Putamen (tissue), 1 donor: ENCODE measurements at places on chromosomes 6 and 20.

DNA sequence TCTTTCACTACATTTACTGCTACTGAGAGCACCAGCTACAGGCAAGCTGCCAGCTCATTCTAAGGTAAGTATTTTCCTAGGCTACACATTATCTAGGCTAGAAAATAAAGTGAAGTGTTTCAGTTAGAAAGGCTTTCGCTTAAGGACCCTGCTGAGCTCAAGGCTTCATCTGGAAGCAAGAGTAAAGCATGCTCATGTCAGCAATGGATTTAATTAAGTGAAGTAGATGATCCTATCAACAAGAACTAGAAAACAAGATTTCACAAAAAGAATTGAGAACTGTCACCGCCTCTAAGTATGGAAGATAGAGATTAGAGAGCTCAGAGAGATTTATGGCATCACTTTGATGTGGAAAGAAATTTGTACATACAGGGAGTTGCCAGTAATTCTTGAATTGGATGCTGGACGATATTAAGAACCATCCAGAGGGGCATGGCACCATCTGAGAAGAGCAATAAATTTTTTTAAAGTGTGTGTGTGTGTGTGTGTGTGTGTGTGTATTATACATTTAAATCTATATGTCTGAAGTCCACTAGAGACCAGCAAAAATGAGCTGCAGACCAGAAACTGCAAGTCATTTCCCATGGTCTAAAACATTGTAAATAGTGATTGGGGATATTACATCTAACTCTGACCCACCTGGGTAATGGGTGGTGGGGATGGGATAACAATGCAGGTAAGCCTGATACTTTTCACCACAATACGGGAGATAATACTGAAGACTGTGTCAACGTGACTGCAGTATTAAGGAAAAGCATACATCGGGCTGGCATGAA is 105.2 kb upstream of the MAP7 start:
- DNase-seq, result no peak

DNA sequence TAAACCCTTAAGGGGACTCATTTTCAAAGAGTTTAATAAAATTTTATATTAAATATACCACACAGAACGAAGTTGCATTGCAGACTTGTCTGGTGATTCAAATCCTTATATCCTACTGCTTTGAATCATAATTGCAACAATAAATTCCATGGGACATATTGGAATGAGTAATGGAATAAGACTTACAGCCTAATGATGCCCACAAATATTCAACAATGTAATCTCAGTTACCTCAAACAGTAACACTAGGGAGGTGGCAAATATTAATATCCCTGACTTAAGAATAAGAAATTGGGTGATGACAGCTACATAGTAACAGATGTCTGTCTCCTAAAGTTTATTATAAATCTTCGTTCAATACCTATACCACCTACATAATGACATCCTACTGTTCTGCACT is 52.6 kb downstream of the BMP5 start:
- no peak for DNase-seq

DNA sequence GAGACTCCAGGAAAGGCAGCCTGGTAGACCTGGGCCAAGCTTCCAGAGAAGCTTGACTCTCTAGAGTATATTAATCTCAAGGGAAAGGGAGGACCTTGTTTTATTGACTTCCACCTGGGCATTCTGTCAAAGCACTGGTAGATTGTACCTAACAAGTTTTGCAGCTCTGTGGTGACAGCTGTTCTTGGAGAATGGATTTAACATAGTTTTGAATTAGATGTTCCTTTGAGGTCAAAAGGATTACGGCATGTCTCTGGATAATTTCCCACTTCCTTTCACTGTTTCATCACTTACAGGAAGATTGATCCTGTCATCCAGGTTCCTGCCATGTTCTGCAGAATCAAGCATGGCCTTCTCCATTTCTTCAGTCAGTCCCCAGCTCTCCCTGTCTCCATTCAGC is 246.0 kb downstream of the PHACTR1 start:
- DNase-seq, result no peak

DNA sequence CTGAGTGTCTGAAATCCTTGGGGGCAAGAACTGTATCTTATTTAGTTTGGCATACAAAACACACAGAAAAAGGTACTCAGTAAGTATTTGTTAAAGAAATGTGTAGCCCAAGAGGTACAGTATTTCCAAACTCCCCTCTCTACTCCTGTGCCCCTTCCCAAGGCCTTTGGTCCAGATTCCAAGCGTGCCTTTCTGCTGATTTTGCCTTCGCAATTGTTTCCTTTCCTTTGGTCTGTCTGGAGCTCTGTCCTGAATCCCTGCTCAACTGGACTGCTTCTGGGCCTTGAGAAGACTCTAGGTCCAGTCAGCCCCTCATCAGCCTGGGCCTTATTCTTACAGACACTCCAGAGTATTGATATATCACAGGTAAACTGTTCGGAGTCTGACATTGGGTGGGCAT is 122.2 kb upstream of the SYNCRIP start:
- DNase-seq, result no peak

DNA sequence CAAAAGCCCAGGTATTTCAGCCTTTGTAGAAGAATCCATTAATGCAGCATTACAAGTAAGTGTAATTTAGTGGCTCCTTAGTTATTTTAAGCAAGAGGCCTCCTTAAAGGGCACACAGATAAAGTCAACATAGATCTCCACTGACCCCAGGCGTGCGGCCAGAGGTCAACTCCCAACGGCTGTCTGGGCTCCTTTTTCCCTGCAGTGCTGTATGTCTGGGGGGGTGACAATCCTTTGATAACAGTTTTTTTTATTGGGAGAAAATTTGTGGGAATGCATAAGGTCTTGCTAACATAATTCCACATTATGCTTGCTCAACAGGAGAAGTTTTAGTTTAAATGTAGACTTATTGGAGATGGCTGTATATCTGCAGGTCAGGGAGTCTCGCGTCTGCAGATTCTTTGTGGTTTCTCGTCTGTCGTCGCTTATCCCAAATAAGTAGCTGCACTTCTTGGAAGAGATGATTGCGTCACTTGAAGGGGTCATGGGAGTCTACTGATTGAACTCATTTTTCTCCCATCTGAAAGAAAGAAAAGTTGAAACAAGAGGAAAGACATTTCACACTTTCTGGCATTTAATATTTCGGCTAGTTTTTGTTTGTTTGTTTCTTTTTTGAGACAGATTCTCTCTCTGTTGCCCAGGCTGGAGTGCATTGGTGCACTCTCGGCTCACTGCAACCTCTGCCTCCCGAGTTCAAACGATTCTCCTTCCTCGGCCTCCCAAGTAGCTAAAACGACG is 151.7 kb upstream of the AKAP12 start:
- DNase-seq, result no peak

- DNase-seq, result no peak
Observed at GRCh38 chr20:58028123-58028522, 200.3 kb downstream of the ANKRD60 start.

DNA sequence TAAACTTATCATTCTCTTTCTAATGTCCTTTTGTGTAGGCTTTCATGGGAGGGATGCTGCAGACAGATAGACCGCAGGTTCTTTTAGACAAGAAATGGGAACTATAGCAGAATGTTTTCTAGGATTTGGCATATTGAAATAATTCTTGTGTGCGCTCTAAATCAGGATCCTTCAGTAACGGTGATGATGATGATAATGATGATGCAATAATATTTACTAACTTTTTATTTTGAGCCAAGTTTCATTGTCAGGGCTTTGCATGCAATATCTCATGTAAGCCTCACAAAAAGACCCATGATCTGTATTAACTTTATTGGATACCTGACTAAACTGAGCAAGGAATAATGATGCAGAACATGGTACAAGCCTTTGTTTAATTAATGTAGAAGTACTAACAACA is 280.1 kb downstream of the HAO1 start:
- DNase-seq, result no peak

GRCh38 chr6:25366903-25367545 is 87.8 kb downstream of the CARMIL1 start:
- DNase-seq, result no peak

DNA sequence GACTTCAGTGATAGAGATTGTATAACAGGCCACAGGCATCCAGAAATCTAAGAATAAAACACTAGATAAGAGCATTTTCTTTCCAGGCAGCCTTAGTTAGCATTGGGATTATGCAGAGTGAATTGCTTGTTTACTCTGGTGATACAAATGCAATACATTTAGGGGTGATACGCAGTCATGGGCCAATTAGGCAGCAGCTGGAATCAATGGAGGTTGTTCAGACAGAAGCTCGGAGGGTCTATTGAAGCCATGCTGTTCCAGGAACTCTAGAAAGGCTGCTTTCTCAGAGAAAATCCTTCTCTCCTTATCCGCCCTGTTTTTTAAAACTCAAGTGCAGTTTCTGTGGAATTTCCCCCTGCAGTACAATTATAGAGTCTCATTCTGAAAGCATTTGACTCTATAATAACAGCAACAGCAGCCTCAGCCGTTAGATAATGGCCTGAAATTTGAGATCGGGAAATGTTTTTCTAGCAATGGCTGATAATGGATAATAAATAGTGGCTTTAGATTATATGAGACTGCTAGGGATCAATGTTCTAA is 364.3 kb upstream of the HS3ST5 start:
- DNase-seq, result no peak

DNA sequence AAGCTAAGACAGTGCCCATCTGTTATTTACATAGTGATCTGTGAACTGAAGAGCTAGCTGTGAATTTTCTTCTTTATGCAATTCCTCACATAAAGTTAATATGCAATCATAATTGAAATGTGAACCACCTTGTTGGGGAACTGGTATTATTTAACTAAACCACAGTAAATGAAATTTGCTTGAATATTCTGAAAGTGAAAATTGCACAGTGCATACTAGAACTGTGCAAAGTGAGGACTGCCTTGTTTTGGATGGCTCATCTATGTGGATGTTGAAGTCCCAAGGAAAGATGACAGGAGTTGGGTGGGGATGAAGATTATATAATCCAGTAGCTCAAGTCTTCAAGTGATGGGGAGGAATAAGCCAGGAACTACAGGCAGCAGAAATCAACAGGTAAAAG is 5.7 kb upstream of the PHF10 start:
- DNase-seq, result no peak

GRCh38 chr6:150924808-150925589 is 59.5 kb downstream of the MTHFD1L start:
- no peak for DNase-seq

- no peak for DNase-seq
Observed at GRCh38 chr6:2809015-2809414, 32.6 kb downstream of the SERPINB1 start.

DNA sequence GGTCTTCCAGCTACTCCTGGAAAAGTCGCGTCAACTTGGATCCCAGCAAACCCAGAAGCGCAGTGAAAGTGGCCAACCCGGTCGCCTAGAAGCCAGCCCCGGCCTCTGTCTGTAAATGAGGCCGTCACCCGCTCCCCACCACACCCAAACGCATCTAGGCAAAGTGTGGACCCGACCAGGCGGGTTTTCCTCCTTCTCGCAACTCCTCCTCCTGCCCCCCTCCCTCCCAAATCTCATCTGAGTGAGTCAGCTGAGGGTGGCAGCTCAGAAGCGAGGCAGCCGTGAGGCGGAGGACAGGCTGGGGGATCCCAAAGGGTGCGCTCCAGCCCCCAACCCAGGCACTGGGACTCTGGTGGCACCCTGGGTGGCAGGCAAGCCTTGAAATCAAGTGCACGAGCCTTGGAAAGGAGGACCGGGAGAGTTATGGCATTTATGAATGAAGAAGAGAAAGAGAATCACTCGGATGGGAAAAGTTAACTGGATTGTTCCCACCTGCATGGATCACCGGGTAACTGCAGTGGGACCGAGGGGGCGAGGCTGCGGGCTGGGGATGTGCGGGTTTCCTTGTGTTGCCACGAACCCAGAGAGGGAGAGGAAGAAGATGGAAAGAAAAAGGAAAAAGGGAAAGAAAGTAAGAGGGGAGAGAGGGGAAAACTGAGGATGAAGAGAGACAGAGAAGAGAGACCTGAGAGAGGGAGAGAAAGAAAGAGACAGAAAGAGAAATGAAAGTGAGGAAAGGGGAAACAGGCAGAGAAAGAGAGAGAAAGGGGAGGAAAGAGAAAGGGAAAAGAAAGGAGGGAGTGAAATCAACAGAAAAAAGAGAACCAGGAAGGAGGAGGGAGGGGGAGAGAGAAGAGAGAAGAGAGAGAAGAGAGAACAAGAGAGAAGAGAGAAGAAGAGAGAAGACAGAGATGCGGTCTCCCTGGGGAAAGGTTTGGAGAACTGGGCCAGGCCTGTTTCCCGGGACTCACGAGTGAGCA is at the start of gene APCDD1L:
Gene APCDD1L, minus strand, starts transcription at position 167 of the 980 bp plus-strand sequence. CDS start 692 bp downstream, outside the sequence.
- DNase-seq, result no peak

GRCh38 chr6:85361643-85362014 is 88.3 kb upstream of the NT5E start:
- no peak for DNase-seq

DNA sequence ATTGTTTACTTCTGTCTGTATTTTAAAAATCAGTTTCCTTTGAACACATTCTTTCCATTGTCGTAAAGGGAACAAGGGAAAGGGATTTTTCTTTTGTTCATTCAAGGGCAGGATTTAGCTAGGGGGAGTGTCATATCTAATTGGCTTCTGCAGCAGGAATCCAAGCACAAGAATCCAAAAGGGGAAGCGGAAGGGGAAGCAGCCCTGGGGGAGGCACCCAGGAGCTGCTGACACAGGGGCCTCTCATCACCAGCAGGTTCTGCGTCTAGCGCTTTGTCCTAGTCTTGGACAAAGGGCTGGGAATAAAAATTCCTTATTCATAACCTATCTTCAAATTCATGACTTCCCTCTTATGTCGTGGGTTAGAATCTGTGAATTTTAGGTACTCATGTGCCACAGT is 13.7 kb downstream of the RIPK1 start:
- DNase-seq, result peak; percentile 22

GRCh38 chr20:2751878-2752566 is 48.4 kb downstream of the CPXM1 start:
- no peak for DNase-seq

DNA sequence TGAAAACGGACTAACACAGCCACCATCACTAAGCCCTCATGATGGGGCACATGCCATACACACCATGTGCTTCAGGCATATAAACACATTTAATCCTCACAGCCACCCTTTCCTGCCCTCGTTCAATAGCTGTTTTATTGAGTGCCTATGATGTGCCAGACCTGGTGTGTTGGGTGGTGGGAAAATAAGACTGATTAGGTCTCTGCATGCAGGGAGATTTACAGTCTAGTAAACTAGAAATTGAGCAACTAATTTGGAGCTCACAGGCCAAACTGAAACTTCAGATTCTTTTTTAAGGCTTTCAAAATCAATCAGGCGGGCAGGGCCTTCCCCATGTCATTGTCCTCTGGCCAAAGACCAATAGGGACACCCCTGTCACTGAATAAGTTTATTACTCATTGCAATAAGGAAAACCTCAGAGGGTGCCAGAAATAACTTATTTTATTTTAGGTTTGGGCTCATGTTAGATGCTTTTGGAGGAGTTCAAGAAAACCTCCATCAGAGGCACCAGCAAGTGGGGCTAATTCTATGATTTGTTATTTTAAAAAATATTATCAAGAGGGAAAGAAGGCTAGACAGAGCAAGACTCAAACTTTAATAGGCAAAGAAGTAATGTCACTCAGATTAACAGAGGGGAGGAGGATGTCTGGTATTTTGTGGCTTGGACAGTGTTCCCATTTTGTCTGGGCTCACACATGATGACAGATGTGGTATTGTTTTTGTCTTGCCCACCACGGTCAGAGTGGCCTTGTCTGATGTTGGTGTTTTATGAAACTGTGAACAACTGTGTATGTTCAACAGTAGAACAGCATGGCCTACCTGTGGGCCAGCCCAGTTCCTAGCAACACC is 12.0 kb downstream of the ZFP64 start:
- no peak for DNase-seq
